Germinal center (tissue), 1 donor: ENCODE measurements at places on chromosomes 12 and 14.
A peak's percentile ranks its signal among the peaks of the same experiment; 100 is the strongest.

DNA sequence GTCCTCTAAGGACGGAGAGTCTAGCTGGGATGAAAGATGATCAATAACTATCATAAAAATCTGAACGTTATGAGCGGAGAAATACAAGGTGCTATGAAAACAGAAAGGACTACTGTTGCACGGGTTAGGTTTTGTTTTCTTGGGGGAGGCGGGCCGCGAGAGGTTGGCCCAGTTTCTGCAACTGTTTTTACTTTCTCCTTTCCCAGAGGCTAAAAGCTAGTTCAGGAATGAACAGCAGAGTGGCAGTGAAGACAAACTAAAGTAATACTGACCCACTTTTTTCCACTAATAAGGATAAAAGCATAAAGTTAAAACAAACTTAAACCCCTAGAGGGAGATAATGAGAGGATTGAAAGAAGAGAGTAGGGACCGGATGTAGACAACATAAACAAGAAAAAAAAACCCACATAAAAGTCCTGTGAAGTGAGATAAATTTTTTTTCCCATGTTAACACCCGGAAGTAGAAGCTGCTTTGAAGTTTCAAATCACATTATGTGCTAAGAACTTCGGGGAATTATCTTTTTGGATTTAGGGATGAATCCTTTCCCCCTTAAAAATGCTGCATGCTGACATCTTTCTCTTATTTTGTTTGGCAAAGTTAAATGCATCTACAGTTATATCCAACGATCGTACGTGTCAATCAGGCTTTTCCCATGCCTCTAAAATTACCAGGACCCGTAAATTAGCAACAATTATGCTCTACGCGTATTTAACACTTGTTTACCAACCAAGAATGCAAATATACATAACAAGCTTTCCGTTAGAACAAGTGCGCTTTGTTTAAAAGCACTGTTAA, 1.0 kb upstream of the CDK17 start:
- DNase-seq: peak; percentile 69

DNA sequence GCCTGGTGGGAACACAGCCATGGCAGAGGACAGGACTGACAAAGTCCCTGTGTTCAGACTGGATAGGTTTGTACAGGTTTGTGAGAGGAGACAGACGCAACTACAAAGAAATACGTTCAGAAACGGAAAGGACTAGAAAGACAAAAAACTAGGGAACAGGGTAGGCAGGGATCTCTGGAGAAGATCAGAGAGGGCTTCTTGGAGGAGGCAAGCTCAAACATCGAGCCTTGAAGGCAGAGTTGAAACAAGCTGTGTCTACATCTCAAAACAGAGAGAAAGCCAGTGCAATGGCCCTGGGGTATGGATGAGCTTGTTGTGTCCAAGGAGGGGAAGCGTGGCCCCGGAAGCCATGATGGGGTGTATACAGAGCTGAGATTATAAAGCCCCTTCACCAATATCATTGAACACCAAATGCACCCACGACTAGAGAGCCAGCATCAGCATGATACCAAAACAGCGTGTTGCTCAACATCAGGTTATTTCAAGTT, 89.6 kb upstream of the NCOR2 start:
- DNase-seq: no peak

- no peak for DNase-seq
Observed at GRCh38 chr12:61750604-61751003, 509.6 kb upstream of the USP15 start.

- no peak for DNase-seq
Observed at GRCh38 chr12:113860059-113860820, 105.9 kb downstream of the RBM19 start.

GRCh38 chr12:42865282-42865681, 275.7 kb upstream of the PRICKLE1 start:
- no peak for DNase-seq

DNA sequence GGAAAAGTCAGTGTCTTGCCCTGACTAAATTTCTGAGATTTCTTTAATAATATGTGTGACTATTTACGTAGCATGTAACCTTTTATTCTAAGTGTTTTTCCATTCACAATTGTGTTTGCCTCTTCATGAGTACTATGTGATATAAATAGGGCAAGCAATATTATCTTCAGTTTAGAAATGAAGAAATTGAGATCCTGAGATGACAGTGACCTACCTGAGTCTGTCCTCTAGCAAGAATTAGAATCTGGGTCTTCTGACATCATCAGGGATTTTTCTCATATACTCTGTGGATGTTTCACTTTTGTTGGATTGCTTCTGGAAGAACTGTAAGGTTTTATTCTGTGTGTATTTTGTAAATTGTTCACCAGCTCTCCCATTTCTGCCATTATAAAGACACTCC, 35.0 kb downstream of the TMTC2 start:
- no peak for DNase-seq

GRCh38 chr12:13210236-13211190, 14.0 kb downstream of the EMP1 start:
- no peak for DNase-seq
